ENCODE measurements at places on chromosomes 7 and 10. TPM values are rescaled to one million over a fixed set of nuclear protein-coding genes. Genes with fewer than 3 reads are reported as not detected.

Gene NPY4R2
- not detected for total RNA-seq

Gene SHH
- not detected for total RNA-seq

Gene SUFU
- 6.1 TPM for total RNA-seq

Gene DYNC1I1
- 24.3 TPM for total RNA-seq

DNA sequence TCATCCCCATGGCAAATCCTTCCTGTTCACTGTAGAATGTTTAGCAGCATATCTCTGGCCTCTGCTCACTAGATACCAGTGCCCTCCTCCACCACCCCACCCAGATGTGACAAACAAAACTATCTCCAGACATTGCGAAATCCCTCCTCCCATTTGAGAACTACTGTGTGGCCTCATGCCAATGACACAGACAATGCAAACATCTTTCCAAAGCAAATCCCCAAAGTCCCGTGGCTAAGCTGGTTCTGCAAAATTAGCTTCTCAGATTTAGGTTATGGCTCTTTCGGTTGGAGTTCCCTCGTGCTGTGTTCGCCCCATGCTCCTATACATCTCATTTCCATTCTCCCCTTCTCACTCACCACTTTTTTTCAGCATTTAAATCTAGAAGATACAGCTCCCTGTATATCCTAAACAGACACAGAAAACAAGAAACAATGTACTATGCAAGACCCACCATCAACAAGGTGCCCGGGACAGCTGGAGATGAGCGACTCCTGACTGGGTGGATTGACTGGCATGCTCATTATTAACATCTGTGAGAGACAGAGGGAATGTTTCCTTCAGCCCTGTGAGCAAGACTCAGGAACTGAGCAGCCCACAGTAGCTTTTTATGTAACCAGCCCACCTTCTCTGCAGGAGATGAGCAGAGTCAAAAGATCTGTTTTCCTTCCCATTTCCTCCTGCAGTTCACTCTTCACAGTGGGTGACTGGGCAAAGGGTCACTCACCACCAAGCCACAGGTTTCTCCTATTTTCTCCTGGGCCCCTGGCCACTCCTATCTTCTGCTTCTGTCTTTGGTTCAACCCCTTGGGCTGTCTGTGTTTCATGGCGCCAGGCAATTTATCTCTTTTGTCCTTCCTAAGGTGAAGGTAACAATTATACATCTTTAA, 225.7 kb upstream of the AOAH start:
- DNase-seq, result no peak

- no peak for DNase-seq
Measured at GRCh38 chr7:28405662-28406061, 6.7 kb upstream of the CREB5 start.

DNA sequence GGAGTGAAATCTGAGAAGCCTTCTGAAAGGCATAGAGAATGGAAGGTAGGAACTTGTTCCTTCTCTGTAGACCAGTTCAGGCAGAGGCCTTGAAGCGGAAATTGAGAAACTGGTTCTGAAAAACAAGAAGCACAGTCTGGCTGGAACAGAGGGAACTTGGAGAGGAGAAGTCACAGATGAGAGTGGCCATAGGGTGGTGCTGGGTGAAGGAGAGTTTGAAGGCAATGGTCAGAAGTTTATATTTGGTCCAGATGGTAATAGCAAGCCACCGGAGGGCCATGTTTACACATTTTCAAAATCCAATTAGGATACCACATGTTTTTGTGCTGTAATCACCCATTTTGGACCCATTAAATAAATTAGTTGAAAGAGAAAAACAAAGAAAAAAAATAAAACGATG, 692.5 kb downstream of the INHBA start:
- no peak for DNase-seq

DNA sequence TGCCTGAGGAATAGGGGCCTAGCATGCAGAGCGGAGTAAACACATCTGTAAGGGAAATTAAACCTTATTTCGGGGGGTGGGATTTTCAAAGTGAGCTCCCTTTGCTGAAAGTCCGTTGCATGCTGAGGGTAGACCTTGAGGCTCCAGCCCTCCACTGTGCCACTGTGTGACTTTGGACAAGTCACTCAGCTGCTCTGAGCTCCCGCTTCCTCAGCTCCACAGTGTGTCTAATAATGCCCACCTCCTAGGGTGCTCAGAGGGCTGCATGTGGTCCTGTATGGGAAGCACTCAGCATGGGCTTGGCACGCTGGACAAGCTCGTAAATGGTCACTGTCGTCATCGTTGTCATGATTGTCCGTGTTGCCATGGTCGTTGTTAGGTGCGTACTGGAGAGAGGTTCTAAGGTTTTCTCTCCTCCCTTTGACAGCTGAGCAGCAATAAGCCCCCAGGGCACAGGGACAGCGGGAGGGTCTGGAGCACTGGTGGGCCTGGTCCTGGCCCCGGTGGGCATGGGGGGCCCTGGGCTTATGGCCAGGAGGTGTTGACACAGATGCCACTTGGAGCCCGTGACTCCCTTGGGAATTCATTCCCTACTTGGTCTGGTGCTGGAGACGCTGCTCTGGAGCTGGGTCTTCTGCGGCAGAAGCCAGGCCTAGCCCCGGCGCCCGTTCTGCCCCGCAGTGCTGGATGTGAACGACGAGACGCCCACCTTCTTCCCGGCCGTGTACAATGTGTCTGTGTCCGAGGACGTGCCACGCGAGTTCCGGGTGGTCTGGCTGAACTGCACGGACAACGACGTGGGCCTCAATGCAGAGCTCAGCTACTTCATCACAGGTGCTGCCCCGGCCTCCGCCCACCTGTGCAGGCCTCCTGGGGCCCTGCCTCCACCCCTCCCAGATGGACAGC, 13.1 kb downstream of the C10orf105 start:
- no peak for DNase-seq

GRCh38 chr10:8060010-8060703, 5.7 kb downstream of the GATA3 start:
- no peak for DNase-seq

GRCh38 chr7:27031289-27032172, 64.3 kb downstream of the HOXA1 start:
- DNase-seq, result no peak

GRCh38 chr7:29970158-29970557, 19.4 kb downstream of the SCRN1 start:
- DNase-seq, result no peak

DNA sequence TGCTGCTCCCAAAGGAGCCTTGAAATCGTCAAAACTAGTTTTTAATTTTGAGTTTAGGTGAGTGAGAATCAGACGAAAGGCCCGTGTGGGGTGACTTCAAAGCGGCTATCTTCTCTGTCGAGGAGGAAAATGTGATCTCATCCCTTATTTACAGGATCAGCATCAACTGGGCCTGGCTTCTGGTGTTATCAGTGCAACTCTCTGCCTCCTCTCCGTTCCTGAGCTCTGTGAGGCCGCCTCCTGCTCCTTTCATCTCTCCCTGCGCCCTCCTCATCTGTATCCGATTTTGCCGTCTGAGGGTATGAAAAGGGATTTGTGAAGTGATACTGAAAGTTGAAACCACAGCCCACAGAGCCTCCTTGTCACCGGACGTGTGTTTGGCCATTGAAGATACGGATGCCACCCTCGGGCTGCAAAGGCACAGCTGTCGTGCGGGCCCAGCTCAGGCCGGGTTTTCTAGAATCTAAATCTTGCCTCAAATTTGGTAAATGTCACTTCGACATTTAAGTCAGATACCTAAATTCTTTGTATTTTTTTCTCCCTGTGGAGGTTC, 408.7 kb upstream of the ADARB2 start:
- DNase-seq, result no peak

- DNase-seq, result no peak
Measured at GRCh38 chr7:150860978-150861295, 8.6 kb downstream of the AOC1 start.

GRCh38 chr10:79400146-79401004, 45.0 kb downstream of the ZCCHC24 start:
- DNase-seq, result no peak
